CD4-positive, alpha-beta T cell treated with Interleukin-12 subunit alpha and Interleukin-12 subunit beta, for 1 hour (primary cell): ENCODE measurements at places on chromosomes 16 and 17.

DNA sequence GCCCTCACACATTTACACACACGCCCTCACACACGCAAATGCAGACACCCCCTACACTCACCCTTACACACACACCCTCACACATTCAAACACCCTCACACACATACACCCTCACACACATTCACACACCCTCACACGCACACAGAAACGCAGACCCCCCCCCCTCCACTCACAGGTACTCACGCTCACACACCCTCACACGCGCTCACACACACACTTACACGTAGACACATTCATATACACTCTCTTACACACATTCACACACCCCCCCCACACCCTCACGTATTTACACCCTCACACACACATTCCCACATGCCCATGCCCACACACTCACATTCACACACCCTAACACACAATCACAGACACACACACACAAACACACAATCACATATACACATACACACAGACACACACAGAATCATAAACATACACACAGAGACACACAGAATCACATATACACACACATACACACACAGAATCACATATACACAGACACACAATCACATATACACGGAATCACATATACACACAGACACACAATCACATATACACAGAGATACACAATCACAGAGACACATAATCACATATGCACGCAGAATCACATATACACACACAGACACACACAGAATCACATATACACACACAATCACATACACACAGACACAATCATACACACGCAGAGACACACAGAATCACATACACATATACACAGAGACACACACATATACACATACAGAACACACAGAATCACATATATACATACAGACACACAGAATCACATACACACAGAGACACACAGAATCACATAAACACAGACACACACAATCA lies 250.1 kb upstream of the RPL38 start:
- DNase-seq: no peak

GRCh38 chr16:76125871-76126270 lies 151.3 kb upstream of the CNTNAP4 start:
- no peak for DNase-seq

DNA sequence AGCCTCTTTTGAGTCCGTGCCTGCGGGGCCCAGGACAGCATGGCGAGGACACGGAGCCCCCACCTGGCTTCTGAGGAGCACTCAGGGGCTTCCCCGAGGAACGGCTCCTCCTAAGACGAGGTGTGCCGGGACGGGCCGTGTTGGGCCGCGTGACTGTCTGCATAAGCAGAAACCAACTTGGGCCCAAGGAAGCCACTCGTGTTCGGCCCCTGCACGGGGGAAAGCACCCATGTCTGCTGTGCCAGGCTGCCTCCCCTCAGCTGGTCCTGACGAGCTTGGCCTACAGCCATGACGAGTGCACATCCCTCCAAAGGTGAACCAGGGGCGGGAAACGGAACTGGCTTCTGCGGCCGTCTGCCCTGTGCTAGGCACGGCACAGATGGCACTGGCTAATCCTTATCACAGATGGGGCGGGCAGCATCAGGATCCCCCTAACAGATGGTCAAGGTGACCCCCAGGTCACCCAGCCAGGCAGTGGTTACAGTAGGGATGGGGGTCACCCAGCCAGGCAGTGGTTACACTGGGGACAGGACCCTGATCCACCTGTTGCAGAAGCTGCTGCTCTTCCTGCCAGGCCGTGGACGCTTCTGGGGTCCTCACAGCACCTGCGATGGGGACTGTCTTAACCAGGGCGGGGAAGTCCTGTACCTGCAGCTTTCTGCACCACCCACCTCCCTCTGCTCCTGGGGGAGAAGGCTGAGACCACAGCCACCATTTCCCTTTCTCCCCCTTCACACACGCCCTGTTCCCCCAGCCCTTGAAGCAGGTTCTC lies 25.6 kb downstream of the MRM3 start:
- no peak for DNase-seq

- DNase-seq: no peak
Observed at GRCh38 chr16:80113873-80114574, 426.8 kb upstream of the DYNLRB2 start.

GRCh38 chr17:55969562-55970324 lies 183.5 kb upstream of the ANKFN1 start:
- no peak for DNase-seq

- peak; percentile 15 for DNase-seq
Observed at GRCh38 chr16:82192665-82193064, 22.6 kb upstream of the MPHOSPH6 start.

GRCh38 chr17:81700353-81701287 lies 2.5 kb upstream of the MRPL12 start:
- no peak for DNase-seq

GRCh38 chr17:77440560-77440981 lies 299.8 kb downstream of the SEC14L1 start:
- no peak for DNase-seq

DNA sequence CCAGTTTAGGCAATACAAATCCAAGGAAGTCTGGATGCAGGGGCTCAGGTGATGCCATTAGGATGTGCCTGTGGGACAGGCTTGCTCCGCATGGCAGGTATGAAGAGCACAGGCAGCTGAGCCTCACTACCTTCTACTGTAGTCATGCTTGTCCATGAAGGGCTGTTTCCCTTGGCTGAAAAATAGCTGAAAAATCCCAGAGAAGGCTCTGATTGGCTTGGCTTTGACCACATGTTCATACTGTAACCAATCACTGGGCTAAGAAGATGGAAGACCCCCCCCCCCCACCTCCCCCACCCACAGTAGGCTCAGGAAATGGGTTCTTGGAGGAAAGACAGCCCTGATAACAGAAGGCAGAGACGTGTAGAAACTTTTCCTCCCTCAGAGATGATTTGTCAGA lies 66.5 kb upstream of the LGALS9 start:
- DNase-seq: no peak

DNA sequence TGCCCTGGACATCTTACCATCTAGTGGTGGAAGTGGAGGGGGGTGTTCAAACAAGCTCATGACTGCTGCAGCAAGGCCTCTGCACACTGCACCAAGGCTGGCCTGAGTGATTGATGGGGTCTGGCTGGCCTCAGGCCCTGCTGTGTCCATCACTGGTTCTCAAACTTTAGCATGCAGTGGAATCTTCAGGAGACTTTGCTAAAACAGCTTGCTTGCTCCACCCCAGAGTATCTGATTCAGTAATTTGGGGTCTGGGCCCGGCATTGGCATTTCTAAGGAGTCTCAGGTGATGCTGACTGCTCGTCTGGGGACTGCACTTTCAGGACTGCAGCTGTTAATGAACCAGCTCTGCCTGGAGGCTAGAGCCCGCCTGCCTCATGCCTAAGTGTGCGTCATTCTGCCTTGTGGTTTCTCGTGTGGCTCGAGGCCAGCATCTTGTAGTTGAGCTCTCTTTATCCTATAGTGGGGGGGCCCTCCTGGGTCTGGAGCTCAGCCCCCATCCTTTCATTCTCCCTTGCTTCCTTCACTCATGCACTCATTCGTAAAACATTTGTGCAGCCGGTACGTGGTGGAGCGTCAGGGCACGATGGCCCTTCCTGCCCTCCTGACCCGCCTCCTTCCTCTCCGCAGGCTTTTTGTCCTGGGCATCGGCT lies 4.1 kb downstream of the MGAT5B start:
- DNase-seq: no peak

GRCh38 chr17:41060052-41060604 lies at the start of gene KRTAP2-3:
Gene KRTAP2-3, minus strand, starts transcription at chr17:41060114. Its CDS starts 64 bp downstream, at chr17:41060050.
- DNase-seq: no peak

GRCh38 chr17:37774504-37774903 lies 29.6 kb upstream of the HNF1B start:
- DNase-seq: peak; percentile 24

GRCh38 chr16:80993307-80993706 lies 13.4 kb downstream of the CMC2 start:
- no peak for DNase-seq

GRCh38 chr17:45361976-45362375 lies 45.2 kb upstream of the MAP3K14 start:
- no peak for DNase-seq

- DNase-seq: no peak
Observed at GRCh38 chr17:58565389-58566311, 51.2 kb upstream of the MTMR4 start.

DNA sequence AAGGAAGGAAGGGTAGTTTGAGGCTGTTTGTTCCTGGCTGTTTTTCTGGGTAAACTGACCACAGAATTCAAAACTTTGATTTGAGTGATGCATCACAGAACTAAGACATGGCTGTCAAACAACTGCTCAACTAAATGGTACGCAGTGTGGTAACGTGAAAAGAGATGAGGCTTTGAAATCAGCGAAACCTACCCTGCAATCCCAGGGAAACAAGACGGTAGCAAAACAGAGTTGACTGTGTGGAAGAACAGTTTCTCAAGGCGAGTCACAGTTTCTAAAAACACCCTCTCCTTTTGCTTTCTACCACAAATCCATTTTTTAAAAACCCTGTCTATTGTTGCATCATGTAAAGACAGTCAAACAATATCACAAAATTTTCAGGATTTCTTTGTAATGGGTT lies 156.0 kb upstream of the MAF start:
- DNase-seq: no peak

DNA sequence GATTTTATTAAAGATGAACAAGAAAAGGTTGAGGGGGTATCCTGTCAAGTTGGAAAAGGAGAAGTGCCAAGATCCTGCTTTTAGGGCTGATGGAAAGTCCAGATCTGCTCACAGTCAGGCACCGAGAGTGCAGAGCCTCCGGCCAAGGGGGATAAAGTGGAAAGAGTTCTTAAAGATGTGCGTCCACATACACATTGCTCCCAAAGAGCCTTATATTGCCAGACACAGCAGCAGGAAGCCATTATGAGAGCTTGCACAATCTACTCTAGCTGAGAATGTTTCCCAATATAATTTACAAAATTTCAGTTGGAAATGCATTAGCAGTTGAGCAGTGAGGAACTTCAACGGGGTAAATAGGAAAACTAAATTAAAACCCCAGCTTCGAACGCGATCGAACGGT lies 95.6 kb downstream of the SALL1 start:
- DNase-seq: no peak

GRCh38 chr17:62892061-62892675 lies 73.9 kb upstream of the TANC2 start:
- no peak for DNase-seq

DNA sequence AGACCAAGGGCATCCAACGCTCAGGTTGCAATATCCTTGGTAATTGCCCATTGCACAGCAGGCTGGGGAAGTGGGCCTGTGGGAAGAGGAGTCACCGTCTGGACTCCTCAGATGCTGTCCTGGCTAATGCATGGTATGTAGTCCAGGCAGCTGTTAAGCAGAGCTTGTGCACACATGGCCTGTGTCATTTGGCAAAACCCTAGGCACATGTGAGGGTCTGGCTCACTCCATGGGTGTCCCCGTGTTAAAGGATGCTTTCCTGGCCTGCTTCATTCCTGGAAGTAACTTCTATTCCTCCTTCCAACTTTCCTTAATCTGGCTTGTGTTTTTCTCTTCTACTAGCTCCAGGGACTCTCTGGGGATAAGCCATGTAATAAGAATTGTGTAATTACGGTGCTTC lies 378.0 kb upstream of the CA10 start:
- DNase-seq: no peak

- no peak for DNase-seq
Observed at GRCh38 chr16:86681031-86681756, 102.8 kb downstream of the FOXL1 start.

- DNase-seq: no peak
Observed at GRCh38 chr16:56779906-56780305, 50.0 kb downstream of the NUP93 start.

DNA sequence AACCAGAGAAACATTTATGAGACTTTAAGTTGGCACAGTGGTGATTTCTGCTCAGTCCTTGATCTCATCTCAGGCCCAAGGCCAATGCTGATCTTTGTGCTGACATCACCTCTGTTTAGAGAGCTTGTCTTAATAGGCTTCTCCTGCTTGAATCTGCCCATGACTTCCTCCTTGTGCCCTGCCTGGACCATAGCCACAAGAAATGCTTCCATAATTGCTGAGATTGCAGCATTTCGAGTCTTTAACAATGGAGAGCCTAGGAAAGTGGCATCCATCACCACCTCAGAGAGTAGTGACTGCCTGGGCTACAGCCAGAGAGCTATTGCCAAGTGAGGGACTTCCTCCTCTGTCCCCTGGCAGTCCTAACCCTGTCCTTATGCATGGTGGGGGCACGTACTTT lies 25.1 kb upstream of the MMP2 start:
- DNase-seq: no peak

DNA sequence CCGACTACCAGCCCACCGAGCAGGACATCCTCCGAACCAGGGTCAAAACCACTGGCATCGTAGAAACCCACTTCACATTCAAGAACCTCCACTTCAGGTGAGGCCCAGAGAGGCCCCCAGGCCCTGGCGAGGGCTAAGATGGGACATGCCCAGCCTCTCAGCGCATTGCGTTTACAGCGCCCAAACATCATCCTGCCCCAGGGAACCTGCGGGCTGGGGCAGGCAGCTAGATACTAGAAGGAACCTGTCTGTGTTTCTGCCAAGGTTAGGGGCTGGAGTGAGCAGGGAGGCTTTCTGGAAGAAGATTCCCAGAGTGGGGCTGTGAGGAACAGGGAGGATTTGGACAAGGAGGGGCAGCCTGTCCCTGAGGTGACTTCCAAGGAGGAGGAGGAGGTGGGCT lies 90.6 kb downstream of the AMFR start:
- no peak for DNase-seq
